Esophagus squamous epithelium (tissue), 5 donors: ENCODE measurements at places on chromosomes 13 and 19.

DNA sequence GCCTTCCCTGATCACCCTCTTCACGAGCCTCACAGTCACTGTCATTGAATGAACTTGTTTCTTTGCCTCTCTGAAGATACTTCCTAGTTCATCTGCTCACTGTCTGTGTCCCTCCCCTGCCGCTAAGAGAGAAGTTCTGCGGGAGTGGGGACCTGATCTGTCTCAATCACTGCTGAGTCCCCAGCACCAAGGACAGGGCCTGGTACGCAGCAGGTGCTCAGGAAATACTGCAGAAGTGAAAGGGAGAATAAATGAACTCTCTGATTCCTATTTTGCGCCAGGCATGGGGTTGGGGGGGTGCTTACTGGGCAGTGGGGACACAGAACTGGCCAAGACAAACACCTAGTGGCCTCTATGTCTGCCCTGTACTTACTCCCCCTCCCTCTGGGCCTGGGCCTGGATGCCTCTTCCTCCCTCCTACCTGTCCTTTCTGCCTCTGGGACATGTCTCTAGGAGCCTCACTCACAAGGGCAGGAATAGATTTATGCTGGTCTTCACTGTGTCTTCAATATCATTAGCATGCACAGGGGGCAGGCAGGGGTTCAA is 17.5 kb downstream of the FCGBP start:
- no peak for DNase-seq

GRCh38 chr19:43625918-43626579 is 6.6 kb upstream of the ZNF428 start:
- no peak for DNase-seq

- no peak for DNase-seq
Observed at GRCh38 chr19:18644196-18645034, 7.6 kb downstream of the KLHL26 start.

DNA sequence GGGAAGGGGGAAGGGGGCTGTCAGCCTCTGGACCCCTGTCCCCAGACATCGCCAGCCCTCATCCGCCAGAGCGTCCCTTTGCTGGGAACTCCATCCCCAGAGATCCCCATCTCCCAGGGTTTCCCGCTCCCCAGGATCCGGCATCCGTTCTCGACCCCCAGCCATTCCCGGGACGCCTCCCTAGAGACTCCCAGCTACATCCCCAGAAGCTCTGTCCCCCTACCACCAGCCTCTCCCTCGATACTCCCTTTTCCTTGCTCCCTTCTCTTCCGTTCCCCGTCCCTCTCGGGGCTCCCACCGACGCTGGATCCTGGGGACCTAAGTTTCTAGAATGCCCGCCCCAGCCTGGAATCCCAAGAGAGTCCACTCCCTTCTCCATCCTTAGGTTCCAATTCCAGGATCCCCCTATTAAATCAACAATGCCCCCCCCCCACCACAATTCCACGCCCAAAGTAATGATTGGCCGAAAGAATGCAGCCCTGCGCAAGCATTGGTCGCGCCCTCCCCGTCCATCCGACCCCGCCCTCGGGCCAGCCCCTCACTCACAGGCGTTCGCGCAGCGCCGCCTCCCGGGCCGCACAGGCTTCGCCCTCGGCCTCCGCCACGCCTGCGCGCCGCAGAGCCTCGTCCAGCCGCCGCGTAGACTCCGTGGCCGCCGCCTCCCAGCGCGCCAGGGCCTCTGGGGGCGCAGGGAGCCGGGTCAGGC is 3.2 kb downstream of the CCDC194 start:
- no peak for DNase-seq

DNA sequence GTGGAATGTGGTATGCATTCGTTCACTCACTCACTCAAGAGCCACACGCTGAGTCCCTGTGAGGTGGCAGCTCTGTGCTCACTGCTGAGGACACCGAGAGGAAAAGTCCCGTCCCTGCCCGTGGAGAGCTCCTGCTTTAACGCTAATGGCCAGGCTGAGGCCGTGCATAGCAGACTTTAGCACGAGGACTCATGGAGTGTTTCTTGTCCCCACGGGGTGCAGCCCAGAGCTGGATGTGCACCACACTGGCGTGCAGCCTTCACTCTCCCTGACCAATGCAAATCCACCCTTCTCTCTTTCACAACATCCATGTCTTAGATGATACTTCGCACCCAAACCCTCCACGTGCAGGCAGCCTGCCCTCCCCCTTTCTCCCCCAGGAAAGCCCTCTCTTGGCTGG is 159.6 kb upstream of the ZNF536 start:
- DNase-seq, result no peak

GRCh38 chr13:105338006-105338405 is 1197.5 kb downstream of the EFNB2 start:
- DNase-seq, result no peak

- no peak for DNase-seq
Observed at GRCh38 chr13:35953537-35954206, 177.5 kb downstream of the DCLK1 start.

- DNase-seq, result no peak
Observed at GRCh38 chr13:104008541-104009435, 942.6 kb upstream of the SLC10A2 start.

DNA sequence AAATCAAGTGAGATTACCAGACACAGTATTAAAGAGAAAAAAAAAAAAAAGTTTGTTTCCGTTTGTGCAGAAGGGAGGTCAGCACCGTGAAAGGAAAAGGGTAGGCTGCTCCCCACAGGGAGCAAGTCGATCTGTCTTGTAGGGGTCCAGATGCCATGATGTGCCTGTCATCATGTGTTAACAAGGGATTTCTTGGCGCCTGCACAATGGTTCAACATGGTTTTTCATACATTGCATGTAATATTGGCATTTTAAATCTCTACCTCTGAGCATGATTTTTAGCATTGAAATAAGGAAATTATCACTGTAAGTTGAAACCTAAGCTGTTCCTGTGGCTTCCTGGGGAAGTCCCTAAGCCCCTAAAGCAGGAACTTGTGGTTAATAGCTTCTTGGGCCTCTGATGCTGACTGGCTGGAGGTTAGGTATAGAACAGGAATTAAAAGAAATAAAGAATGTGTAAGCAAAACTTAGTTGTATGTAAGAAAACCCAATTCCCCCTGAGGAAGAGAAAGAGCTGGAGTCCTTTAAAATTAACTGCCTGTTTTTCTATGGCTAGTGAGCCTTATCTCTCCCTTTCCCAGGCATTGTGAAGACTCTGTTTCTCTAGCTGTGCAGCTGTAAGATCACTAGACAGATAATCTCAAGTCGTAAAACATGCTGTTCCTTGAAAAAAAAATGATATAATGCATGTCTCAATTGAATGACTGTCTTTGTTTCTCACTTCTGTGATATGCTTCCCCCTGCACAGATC is 7.4 kb upstream of the FCGBP start:
- DNase-seq, result no peak

- no peak for DNase-seq
Observed at GRCh38 chr13:106494936-106495335, 40.5 kb downstream of the EFNB2 start.

DNA sequence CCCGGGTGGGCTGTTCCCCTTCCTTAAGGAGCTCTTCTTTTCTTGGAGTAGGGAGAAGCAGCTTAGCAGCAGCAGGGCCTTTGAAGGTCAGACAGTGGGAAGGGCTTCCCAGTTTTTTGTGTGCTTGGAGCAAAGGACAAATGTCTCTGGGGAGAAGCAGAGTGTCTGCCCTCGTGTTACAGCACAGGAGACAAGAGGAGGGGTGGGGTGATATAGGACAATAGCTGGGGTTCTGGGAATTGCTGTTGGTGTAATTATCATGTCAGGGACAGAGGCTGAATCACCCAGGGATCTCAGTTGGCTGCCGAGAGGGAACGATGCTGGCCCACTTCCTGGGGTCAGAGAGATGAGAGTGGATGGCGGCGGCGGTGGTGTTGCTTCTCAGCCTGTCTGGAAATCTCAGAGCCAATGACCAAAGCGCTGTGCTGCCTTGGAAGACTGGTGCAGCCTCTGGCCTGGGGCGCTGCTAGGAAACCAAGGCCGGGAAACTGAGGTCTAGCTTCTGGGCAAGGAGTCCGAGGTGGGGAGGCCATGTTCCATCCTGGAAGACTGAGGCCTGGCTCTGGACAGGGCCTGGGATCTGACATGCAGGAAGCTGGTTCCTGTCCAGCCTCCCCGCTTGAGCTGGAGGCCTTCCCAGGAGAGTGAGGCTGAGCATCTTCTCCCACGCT is 1.2 kb downstream of the INAFM1 start:
- DNase-seq, result no peak

DNA sequence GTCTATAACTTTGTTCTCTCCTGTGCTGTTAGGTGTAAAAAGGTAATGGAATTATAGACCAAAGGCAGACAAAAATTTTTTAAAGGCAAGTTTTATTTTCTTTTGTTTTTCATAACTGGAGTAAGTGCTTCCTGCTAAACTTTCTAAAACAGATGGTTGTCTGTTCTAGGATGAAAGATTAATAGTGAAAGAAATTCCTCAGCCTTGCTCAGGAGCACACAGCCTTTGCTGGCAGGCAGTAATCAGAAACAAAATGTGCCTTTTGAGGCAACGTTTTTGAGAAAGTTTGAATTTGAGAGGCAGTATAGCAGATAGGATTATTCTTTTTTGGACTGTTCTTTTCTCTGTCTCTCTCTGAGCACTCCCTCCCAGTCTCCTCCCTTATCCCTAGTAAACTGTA is 2749.5 kb downstream of the PCDH9 start:
- no peak for DNase-seq

- no peak for DNase-seq
Observed at GRCh38 chr13:21594715-21595545, 9.0 kb downstream of the MICU2 start.

- DNase-seq, result no peak
Observed at GRCh38 chr13:79382545-79383275, 23.3 kb downstream of the RBM26 start.

DNA sequence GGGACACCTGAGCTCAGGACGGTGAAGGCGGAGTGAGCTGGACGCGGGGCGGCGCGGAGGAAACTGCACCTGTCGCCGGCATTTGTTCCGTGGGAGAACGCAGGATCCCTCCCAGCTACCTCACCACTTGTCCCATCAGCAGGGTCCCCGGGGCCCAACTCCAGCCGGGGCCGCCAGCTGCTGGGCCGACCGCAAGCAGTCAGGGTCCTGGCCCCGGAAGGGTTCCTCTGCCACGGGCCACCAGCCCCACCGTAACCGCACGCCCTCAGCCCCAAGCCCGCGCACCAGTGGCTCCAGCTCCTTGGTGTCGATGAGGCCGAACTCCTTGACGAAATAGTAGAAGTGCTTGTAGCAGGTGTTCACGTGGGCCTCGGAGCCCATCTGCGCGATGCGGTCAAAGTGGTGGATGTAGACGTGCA is 19.6 kb downstream of the MOB3A start:
- no peak for DNase-seq

DNA sequence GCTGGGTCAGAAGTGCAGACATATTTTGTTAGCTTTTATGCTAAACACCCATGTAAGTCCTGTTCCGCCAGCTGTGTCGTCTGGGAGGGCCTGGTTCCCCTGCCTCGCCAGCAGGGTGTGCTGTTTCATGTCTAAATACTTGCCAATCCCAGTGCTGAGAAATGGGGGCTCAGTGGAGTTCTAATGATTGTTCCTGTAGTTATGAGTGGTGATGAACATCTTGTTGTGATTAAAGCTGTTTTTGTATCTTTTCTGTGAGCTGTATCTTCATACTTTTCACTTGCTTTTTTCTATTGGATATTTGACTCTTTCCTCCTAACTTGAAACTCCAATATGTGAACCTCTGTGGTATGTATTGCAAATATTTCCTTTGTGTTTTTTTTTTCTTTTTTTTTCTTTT is 32.7 kb downstream of the KDM4B start:
- no peak for DNase-seq

GRCh38 chr13:63632321-63632720 is 2216.7 kb upstream of the PCDH20 start:
- no peak for DNase-seq

GRCh38 chr19:35757231-35757748 is 461 bp upstream of the HSPB6 start:
- no peak for DNase-seq

- DNase-seq, result no peak
Observed at GRCh38 chr13:83733293-83733692, 149.0 kb downstream of the SLITRK1 start.

- no peak for DNase-seq
Observed at GRCh38 chr19:34669305-34669704, 7.7 kb downstream of the SCGB2B2 start.

- DNase-seq, result no peak
Observed at GRCh38 chr19:37505958-37506386, 767 bp upstream of the ZNF793 start.

DNA sequence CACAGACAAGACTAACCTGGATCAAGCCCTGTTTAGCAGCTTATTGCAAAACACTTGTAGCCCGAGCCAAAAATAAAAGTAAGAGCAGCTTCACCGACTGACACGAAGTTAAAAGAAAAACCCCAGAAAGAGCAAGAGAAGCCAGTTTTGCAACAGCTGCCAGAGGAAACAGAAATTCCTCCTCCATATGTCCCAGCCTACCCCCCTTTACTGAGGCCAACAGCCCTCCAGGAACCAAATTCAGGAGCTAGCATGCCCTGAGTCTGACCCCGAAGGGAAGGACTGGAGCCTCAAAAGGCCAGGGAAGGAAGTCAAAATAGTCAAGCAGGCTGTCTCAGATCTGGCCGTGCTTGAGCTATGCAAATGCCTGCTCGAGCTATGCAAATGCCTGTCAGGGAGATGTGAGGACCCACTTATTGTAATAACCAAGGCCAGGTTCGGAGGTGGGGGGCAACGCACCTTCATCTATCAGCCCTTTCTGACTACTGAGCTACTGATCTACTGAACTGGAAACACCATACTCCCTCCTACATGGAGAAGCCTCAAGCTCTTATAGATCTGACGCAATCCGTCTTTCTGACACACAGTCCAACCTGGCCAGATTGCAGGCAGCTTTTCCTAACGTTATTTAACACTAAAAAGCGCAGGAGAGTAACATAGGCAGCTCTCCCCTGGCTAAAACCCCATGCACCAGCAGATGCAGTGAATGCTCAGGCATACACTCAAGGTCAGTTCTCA is 6.7 kb downstream of the SIGLEC11 start:
- DNase-seq, result no peak

DNA sequence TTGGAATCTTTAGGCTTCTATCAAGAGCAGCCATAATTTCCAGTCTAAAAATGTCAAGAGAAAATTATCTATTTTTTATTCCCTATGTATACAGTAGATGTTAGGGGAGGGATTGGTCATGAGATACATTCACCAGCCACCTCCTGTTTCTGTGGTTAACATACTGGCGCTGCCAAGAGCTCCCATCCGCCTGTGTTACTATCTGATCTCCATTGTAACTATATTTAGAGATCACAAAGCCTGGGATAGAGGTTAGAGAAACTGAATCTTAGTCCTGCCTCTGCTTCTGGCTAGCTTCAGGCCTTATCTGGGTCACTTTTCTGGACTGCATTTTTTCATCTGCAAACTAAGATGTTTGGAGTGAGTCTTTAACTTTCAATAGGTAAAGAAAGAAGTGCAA is 46.3 kb downstream of the POLR1D start:
- no peak for DNase-seq

- no peak for DNase-seq
Observed at GRCh38 chr13:106118050-106118449, 417.4 kb downstream of the EFNB2 start.
